HepG2 (cell line): ENCODE measurements at places on chromosomes 5 and 9.

- no peak for DNase-seq
- no peak overlapping the region for H3K27ac ChIP-seq
- no peaks in the 10 kb centered on the region for H3K36me3 ChIP-seq
- no peaks in the 10 kb centered on the region for H3K27me3 ChIP-seq
- no peak overlapping the region for H3K4me3 ChIP-seq
These were observed 367.1 kb upstream of the PDE4D start for GRCh38 chr5:60260658-60261057.

DNA sequence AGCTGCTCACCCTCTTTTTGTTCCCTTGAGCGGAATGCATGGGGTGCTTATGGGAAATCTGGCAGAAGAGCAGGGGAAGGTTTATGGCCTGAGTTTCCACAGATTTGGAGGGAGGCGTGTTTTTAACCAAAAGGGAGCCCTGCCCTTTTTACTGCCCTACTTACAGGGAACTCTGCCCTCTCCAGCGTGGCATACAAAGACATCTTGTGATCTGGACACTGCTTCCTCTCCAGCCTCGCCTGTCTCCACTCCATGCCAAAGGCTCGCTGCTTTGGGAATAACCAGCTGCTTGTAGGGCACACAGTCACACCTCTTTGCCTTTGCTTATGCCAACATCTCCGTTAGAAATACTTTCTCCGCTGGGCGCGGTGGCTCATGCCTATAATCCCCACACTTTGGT lies 314.2 kb downstream of the ARHGAP26 start:
- H3K27me3 ChIP-seq = no peaks in the 10 kb centered on the region
- DNase-seq = no peak
- no peak overlapping the region for H3K27ac ChIP-seq
- H3K4me3 ChIP-seq = no peak overlapping the region

GRCh38 chr9:11338130-11338529 lies 725.3 kb upstream of the PTPRD start:
- H3K36me3 ChIP-seq = no peaks in the 10 kb centered on the region
- no peaks in the 10 kb centered on the region for H3K27me3 ChIP-seq
- no peak for DNase-seq
- no peak overlapping the region for H3K27ac ChIP-seq
- H3K4me3 ChIP-seq = no peak overlapping the region

DNA sequence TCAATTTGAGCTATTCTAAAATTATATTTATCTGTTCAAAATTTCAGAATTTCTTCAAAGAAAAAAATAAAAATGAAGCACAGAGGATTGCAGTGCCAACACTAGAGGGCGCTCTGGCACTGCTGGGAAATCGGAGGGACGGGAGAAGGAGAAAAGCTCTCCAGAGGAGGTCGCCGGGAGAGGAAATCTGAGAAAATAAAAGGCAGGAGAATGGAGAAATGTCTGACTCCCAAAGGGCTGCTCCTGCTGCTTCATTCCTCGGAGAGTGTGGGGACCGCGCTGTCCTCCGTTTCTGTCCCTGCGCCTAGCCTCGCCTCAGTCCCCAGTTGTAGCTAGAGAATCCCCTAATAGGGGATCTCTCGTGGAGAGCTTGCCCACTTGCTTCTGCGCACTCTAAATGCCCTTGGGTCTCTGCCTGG lies 40.0 kb upstream of the ARSB start:
- DNase-seq = peak; percentile 41
- H3K4me3 ChIP-seq = no peak overlapping the region
- H3K27ac ChIP-seq = no peak overlapping the region
- H3K4me1 ChIP-seq = peaks cover 39% of the 10 kb centered on the region
- no peaks in the 10 kb centered on the region for H3K27me3 ChIP-seq

- H3K27me3 ChIP-seq = peaks cover 2% of the 10 kb centered on the region; the same call in 1 of the 2 replicates
- no peak overlapping the region for H3K27ac ChIP-seq
- H3K4me1 ChIP-seq = peaks cover 32% of the 10 kb centered on the region
- DNase-seq = no peak
These were observed 8.1 kb upstream of the RNU6ATAC start for GRCh38 chr9:134172198-134173126.

DNA sequence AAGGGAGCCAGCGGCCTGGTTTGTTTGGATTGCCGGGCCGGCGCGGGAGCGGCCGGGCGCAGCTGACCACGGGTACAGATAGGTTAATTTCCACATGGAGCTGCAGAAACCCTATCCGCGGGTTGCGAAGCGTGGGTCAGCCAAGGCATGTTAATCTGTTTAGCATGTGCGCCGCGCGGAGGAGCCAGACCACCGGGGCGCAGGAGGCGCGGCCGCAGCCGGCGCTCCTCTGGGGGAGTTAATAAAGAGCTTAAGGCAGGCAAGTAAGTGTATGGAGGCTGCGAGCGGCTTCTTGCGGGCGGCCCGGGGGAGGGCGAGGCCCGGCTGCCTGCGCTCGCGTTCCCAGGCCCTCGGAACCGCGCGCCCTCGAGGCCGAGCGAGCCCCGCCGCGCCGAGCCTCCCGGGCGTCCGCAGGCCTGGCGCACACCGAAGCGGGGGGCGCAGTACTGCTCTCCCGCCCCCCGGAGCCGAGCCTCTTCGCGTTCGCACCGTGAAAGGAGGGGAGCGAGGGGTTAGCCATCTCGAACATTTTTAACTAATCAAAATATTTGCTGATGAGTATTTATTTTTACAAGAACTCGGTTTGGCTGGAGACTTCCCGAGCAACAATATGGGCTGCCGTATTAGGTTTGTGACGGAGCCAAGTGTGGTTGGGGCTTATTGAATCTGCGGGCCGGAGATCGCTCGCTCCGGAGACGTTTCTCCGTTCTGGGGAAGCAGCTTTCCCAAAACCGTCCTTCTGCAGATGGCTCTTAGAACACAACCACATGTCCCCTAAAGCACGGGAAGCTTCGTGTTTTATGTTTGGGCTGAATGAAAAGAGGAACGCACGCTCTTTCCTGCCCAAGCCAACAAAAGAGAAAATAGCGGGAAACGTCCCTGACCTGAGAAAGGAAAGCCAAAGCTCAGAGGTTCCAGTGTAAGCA lies 28.8 kb downstream of the FOXD1 start:
- H3K27ac ChIP-seq = no peak overlapping the region
- no peak overlapping the region for H3K4me3 ChIP-seq
- peaks cover 6% of the 10 kb centered on the region for H3K27me3 ChIP-seq

GRCh38 chr5:73654171-73654811 lies 28.3 kb downstream of the ARHGEF28 start:
- DNase-seq = peak; percentile 47
- H3K4me3 ChIP-seq = peak overlapping the region; percentile 17; the same call in 1 of the 2 replicates
- H3K4me1 ChIP-seq = peaks cover 60% of the 10 kb centered on the region
- H3K27ac ChIP-seq = peak overlapping the region; percentile 68
